LHCN-M2 (cell line): ENCODE measurements at places on chromosomes 12 and 14.
A peak's percentile ranks its signal among the peaks of the same experiment; 100 is the strongest.

- peak; percentile 82 for DNase-seq
These were observed 91.2 kb downstream of the RFLNA start for GRCh38 chr12:124386059-124386458.

DNA sequence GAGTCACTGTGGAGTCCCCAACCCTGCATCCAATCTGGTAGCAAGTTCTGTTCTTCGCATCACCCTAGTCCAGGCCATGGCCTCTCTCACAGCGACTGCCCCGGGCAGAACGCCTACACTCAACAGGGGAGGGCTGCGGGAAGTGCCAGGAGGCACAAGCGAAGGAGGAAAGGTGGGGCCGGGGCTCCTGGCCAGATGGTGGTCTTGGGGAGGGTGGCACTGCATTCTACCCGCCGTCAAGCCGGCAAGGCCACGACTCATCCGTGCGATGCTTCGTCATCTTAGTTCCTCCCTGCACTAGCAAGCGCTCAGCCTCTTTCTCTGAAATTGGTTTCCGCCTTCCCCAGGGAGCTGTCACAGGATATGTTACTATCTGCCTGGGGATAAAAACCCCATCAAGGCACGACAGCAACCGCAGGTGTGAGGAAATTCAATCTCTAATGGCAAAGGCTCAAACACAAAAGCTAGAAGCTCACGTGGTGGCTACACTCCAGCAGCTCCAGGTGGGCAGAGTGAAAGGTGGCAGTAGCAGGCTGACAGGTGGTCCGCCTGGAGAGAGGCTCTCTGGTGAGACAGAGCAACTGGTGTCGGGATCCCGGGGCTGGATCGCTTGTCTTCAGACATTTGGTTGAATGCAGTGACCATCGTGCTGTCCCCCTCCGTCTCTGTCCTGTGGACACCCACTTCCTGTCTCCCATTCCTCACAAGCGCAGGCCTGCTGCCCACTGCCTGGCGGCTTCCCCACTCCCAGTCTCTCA lies 34.1 kb downstream of the ACADS start:
- DNase-seq = no peak

GRCh38 chr12:34373926-34374325 lies 351.6 kb downstream of the ALG10 start:
- DNase-seq = no peak

DNA sequence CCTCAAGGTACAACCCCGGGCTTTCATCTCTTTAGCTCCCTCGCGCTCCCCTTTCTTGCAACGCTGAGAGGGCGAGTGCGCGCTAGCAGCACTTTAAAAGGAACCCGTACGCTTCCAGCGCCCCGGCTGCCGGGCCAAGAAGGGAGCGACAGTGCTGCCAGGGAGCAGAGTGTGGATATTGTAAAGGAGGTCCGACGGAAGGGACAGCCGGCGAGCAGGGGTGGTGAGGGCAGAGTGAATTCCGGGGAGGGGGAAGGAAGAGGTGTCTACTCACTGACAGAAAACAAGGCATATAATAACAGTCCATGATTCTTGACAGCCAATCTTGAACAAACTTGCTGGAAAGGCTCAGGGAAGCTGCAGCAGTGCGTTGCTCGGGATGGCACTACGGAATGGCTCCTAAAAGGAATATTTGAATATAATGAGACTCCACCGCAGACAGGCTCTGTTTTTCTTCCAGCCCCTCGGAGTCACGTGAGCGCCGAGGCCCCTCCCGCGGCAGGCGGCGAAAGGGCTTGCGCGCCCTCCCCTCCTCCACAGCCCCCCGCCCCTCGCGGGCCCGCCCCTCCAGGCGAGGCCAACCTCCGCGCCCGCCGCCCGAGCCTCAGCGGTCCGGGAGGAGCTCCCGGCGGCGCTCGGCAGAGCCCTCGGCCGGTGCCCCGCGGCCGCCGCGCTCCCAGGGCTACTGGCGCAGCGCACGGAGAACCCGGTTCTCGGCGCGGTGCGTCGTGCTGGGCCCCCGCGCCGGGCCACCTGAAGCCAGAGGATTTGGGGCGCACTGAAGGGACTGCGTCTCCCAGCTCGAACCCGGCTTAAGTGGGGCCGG lies 3.4 kb downstream of the BMP4 start:
- DNase-seq = peak; percentile 77

- DNase-seq = no peak
These were observed 90.7 kb downstream of the ITPK1 start for GRCh38 chr14:93025055-93025454.

DNA sequence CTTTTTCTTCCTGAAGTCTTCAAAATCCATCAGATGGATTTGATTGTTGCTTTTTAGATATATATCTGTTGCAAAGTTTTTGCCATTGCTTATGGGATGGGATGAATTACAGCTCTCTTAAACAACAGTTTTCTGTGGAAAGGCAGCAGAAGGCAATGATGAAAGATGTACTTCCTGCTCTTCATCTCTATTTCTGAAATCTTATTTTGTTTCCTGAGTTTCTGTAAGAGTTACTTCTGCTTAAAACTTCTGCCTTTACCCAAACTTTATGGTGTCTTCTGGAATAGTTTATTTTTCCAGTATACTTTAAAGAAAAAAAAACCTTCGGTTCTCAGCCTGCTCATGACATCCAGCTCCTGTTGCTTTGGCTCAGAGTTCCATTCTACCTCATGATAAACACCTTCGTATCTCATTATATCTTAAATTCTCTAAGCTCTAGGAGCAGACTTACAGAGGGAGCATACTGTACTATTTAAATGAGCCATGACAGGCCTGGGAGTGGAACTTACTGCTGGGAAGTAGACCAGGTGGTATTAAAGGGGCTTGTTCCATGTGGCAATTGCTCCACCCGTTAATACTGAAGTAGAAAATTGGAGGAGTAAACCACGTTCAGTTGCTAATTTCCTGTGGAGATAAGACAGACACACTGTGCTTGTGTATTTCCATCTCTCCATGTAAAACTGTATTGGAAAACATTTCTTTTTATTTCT lies 288.4 kb downstream of the FBXL14 start:
- DNase-seq = no peak

DNA sequence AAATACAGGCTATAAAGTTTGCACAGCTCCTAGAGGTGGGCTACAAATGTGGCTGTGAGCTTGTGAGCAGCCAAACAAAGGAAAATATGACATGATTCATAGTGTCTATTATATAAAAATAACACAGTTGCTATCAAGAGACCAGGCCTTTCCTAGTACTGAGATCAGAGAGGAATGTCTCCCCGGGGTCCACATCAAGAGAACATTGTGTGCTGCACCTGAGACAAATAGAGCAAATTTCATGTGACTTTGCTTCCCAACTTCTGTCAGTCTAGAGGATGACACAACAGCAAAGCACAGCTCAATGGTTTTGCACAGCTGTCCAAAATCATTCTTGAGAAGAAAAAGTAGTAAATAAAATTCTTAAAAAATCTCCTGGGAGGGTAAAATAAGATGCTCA lies 297.5 kb upstream of the PRKD1 start:
- peak; percentile 97 for DNase-seq

- no peak for DNase-seq
These were observed 5.7 kb upstream of the OAS3 start for GRCh38 chr12:112932485-112933128.

GRCh38 chr12:30823156-30823699 lies 68.5 kb upstream of the CAPRIN2 start:
- no peak for DNase-seq

- DNase-seq = peak; percentile 19
These were observed 41.7 kb downstream of the TRIM9 start for GRCh38 chr14:51053157-51053556.

- DNase-seq = no peak
These were observed at the start of gene NTN4 for GRCh38 chr12:95790033-95790916. Gene NTN4, minus strand, starts transcription at chr12:95790764. Its CDS starts 455 bp downstream, at chr12:95790309.

- DNase-seq = no peak
These were observed 128.8 kb upstream of the TMEM132C start for GRCh38 chr12:128138125-128138524.

GRCh38 chr12:132450418-132451171 lies 39.4 kb upstream of the FBRSL1 start:
- DNase-seq = no peak

- no peak for DNase-seq
These were observed 79.5 kb upstream of the MIS18BP1 start for GRCh38 chr14:45332360-45332988.

DNA sequence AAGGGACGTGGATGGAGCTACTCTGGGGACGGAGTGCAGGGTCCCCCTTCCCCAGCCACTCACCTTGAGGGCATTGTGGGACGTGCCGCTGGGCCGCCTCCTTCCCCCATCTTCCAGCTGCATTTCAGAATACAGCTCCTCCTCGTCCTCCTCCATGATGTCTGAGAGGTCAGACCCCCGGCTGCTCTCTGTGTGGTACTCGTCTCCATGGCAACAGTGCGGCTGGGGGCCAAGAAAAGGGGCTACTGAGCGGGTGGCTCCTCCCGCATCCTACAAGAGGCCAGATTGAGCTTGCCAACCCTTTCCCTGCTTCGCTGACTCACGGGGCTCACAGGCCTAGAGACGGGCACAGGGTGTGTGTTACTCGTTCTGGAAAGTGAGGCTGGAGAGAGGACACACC lies 90.4 kb downstream of the PIWIL1 start:
- no peak for DNase-seq

GRCh38 chr14:93799989-93800921 lies 12.0 kb upstream of the PRIMA1 start:
- no peak for DNase-seq

- no peak for DNase-seq
These were observed 45.4 kb downstream of the E2F7 start for GRCh38 chr12:77019920-77020319.

DNA sequence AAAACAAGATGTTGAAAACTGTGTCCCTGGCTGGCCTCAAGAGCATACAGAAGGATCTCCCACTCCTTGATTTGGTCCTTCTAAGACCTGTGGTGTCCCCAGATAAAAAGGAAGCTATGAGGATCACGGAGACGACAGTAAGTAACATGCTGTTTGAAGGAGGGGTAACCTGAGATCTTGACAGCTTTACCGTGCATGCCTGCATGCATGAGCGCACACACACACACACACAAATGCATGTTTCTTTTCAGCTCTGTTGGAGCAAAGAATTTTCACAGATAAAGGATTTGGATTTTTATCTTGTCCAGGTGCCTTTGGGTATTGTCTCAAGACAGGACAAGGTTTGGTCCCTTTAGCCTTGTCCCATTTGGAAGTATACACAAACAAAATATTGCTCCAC lies 411.6 kb upstream of the CCDC196 start:
- DNase-seq = no peak

- no peak for DNase-seq
These were observed 31.8 kb downstream of the APPL2 start for GRCh38 chr12:105204127-105204526.

DNA sequence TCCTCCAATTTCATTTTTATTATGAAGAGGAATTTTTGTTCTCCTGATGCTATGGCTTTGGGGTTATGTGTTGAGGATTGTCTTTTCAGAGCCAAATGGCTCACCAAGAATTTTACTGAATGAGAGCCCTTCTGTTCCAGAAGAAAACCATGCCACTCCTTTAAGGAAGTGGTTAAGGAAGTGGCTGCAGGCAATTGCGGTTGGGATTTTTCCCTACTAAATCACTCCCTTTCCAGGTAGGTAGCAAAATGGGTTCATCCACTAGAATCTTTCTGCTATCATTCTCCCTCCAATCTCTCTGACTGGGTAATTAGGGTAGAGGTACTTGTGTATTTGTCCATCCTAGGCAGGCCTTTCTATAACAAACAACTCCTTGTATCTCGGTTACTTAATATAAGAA lies 163.1 kb downstream of the TTC8 start:
- no peak for DNase-seq

GRCh38 chr12:91630083-91630482 lies 447.5 kb upstream of the DCN start:
- no peak for DNase-seq

- DNase-seq = no peak
These were observed 9.6 kb downstream of the ARHGDIB start for GRCh38 chr12:14951851-14952250.

- DNase-seq = peak; percentile 66
These were observed 56.5 kb upstream of the KCNH3 start for GRCh38 chr12:49482095-49483051.

DNA sequence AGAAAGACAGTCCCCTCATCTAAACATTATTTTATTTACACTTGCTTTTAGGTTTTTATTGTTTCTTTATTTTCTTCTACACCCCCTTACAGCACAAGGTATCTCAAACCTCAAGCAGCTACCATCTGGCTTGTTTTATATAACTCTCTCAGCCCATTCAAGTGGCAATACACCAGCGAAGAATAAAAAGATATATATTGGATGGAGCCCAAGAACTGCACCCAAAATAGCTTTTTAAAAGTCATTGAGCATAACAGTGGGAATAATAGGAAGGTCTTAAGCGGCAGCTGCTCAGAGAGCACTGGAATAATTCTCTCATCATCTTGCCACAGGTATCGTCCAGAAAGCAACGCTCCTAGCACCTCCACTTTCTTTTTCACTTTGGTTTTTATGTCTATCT lies 322.5 kb downstream of the SYT1 start:
- DNase-seq = no peak

DNA sequence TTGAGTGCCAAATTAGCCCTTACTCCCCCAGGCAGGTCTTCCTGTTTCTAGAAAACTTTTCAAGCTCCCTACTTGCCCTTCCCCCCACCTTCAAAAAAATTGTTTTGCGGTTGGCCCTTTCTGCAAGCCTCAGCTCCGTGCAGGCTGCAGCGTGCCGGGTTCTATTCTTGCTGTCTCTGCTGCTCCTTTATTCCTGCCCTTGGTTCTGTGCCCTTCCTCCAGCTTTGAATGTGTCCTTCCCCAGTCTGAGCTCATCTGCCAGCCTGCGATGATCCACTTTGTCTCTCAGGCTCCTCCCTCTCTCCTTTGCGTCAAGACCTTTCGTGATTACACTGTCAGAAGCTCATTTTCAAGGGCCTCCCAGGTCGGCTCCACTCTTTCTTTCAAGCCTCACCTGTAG lies 98.6 kb downstream of the IRF2BPL start:
- no peak for DNase-seq

- DNase-seq = no peak
These were observed 106.4 kb downstream of the SLC8A3 start for GRCh38 chr14:70082394-70082793.

- no peak for DNase-seq
These were observed 59.0 kb downstream of the VCPKMT start for GRCh38 chr14:50057331-50057730.

GRCh38 chr12:62409068-62409467 lies 57.6 kb upstream of the MON2 start:
- DNase-seq = no peak

- DNase-seq = peak; percentile 19
These were observed 763.9 kb downstream of the NRXN3 start for GRCh38 chr14:78933948-78934524.

- peak; percentile 4 for DNase-seq
These were observed 4.7 kb upstream of the IPO8 start for GRCh38 chr12:30700216-30700900.

GRCh38 chr14:55568618-55569017 lies 11.4 kb upstream of the KTN1 start:
- DNase-seq = no peak

DNA sequence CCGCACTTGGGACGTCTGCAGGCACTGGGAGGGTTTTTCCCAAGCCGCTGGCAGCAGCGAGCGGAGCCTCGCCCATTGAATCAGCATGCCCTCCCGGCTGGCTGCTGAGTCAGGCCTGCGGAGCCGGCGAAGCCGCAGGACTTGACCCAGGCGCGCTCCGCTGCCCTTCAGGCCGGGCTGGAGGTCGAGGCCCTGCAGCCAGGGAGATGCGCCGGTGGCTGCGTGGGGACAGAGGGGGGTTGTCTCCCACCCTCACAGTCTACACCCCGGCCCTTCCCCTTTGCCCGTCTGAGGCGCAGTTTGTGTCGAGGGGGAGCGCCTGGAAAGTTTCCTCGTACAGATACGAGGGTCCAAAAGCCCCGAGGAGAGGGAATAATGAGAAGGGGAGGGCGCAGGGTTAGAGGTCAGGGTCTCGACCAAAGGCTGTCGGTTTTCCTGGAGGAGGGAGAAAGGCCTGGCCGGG lies 759 bp upstream of the KLC1 start:
- peak; percentile 79 for DNase-seq

GRCh38 chr12:96354326-96354725 lies 45.9 kb downstream of the CDK17 start:
- no peak for DNase-seq
